ENCODE measurements at places on chromosomes 13 and 19.

DNA sequence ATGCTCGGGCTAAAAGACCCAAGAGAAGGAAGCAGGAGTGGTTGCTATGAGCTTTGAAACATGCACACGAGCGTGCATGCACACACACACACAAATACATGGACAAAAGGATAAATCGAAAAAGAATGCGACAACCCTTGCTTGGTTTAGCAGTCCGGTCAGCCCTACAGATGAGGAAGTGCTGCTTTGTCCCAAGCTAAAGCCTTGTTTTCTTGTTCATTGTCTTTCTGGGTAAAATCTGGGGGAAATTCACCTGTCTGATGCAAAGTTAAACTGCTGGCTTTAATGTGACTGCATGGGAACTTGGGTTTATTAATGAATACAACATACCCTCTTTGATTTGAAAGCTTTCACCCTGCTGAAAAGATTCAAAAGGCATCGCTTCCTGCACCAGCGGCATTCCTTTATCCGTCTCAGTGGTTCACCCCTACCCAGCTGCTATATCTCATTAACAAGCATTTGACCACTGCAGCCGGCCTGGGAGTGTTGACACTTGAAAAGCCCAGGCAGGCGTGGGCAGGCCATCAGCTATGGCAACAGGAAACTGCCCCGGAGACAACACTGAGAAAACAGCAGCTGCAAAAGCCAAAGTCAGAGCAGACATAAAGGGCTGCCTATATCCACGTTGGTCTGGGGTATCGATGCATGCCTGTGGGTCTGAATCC is 301.7 kb downstream of the NDFIP2 start:
- peak; percentile 78 for DNase-seq

- DNase-seq = no peak
Measured at GRCh38 chr13:28002886-28003698, 14.6 kb upstream of the URAD start.

- no peak for DNase-seq
Measured at GRCh38 chr13:90448466-90449037, 898.9 kb upstream of the MIR17HG start.

DNA sequence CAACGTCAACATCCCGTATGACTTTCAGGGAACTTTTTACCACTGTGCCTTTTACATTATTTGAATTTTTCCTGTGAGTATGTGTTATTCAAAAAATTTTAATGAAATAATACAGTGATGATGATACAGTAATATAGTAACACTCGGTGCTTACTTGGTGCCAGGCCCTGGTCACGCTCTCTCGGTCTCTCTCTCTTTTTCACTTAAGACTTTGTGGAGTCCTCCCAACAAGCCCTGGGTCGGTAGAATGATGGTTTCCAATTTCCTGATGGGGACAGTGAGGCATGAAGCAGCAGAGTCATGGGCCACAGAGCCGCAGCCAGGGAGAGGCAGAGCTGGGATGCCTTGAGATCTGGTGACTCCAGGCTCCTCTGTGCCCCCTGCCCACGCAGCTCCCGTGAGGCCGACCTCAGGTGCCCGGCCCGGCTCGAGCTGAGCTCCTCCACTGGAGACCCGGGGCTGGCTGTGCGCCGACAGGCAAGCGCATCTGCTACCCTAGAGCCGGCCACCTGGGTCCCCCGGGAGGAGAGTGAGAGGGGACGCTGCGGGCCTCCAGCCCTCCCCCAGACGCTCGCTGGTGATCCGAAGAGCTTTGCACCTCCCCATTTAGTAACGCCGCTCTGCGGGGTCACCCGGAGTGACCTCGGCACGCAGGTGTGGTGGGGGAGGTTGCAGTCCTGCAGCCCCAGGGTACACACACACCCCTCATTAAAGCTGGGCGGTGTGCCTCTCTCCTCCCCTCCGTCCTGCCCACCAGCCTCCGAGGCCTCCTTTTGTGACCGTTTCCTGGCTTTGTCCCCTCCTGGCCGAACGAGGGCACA is 4.4 kb upstream of the SBK3 start:
- DNase-seq = no peak

GRCh38 chr19:18704971-18705370 is 21.5 kb downstream of the CRTC1 start:
- no peak for DNase-seq

DNA sequence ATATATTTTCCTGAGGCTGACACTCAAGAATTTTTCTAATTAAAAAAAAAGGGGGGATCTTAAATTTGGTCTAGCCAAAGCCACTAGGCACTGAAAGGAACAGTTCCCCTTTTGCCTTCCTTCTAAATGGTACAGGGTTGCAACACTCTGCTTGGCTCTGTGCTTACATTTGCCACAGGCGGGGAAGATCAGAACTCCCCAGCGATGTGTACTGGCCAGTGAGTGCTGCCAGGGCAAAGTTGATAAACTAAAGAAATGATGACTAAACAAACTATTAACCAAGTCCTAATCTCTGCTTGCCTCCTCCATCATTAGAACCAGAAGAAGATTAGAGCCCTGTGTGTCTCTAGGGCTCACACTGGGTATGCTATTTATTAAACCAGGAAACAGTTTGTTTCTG is 75.3 kb upstream of the SCEL start:
- DNase-seq = no peak

DNA sequence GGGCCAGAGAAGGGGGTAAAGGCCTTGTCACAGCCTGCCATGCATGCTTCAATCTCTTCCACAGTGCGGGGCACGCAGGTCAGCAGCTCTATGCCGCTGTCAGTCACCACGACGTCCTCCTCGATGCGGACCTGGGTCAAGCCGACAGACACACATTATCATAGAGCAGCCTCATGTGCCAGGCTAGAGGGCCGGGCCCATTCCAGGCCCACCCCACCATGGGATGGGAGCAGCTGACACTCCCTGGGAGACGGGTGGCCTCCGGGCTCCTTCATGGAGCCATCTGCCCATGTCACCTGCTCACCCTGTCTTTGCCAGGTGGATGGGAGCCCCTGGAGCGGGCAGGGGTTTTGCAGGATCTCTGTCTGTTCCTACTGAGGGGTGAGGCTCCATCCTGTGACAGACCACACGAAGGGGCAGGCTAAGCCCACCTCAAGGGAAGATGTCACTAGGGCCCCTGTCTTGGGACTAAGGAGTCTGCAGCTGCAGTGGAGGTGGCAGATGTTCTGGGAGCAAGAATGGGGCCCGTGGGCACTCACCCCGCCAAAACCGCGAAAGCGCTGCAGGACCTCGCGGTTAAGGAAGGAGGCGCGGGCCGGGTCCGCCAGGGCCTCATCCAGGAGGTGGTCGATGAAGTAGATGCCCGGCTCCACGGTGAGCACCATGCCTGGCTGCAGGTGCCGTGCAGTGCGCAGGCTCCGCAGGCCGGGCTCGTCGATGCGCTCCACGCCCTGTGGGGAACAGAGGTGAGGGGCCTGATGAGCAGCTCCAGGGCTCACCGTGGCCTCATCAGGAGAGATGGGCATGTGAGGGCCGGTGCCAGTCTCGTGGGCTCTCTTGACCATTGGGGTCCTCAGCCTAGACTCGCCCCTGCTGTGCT is 14.1 kb downstream of the CEBPG start:
- no peak for DNase-seq

DNA sequence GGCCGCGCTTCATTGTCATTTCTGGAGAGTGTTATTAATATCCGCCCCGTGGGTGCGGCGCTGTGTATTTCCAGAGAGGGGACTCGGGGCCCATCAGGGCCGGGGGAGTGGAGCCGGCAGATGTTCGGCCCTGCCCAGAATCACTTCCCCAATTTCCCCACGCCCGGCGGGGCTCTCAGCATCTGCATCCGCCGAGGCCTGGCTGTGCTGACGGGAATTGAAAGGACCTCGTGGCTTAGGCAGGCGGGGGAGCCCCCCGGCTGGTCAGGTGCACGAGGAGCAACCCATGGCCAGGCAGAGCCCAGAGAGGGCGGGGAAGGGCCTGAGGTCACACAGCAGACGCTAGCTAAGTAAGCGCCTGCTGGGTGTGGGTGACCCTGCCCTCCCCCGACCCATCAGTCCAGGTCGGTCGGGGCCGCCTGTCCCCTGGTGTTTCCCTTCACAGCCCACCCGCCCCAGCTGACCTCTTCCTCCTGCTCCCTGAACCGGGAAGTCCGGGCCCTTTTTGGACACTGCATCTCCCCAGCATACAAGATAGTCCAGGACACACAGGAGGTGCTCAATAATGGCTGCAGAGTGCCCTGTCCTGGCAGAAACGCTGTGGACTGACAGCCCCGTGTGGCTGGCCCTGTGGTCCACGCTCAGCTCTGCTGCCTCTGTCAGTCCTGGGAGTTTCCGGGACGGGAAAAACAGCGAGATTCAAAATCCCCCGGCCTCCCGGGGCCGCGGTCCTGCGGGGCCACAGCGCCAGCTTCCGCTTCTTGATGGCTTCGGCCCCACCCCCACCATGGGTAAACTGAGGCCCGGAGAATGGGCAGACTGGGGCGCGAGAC is 22.1 kb downstream of the ARID3A start:
- no peak for DNase-seq

- DNase-seq = peak; percentile 32
Measured at GRCh38 chr13:101139081-101139480, 277.2 kb downstream of the NALCN start.

DNA sequence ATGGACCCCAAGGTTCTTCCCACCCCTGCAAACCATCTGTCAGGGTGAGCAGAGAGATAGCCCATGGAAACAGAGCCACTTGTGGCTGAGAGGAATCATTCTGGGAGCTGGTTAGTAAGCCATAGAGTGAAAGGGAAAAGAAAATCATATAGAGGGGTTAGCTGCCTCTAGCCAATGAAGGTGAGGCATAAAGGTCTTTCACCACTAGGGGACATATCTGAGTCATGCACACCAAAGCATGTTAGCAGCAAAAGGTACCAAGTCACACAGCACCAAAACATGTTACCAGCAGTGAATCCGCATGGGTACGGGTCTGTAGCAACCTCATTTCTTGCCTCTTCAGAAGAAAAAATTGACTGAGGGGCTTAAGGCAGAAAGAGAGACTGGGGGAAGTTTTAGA is 76.7 kb upstream of the ZNF43 start:
- no peak for DNase-seq

GRCh38 chr13:67740871-67741535 is 510.9 kb upstream of the PCDH9 start:
- DNase-seq = no peak

GRCh38 chr13:68359105-68359504 is 1129.0 kb upstream of the PCDH9 start:
- DNase-seq = no peak

DNA sequence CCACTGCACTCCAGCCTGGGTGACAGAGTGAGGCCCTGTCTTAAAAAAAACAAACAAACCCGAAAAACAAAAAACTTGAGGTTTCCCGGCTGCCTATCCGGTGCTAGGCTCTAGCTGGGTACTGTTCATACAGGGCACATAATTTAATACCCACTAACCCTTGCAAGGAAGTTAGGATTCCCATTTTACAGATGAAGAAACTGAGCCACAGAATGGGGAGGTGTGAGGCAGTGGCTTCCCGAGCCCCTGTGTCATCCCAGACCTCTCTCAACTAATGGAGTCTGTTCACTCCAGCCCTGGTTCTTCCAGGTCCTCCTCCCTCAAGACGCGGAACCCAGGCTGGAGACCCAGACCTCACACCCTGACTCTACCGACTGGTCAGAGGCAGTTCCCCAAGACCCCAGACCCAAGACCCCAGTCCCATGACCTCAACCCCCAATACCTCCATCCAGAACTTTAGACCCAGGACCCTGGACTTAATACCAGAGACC is 576 bp downstream of the APBA3 start:
- no peak for DNase-seq

GRCh38 chr13:107534548-107534947 is 680.8 kb downstream of the LIG4 start:
- no peak for DNase-seq

Measured in NCI-H1417 treated with DMSO at 0.1 percent for 48 hours (cell line).